NCI-H446 (cell line): ENCODE measurements at places on chromosomes 2 and 18.

DNA sequence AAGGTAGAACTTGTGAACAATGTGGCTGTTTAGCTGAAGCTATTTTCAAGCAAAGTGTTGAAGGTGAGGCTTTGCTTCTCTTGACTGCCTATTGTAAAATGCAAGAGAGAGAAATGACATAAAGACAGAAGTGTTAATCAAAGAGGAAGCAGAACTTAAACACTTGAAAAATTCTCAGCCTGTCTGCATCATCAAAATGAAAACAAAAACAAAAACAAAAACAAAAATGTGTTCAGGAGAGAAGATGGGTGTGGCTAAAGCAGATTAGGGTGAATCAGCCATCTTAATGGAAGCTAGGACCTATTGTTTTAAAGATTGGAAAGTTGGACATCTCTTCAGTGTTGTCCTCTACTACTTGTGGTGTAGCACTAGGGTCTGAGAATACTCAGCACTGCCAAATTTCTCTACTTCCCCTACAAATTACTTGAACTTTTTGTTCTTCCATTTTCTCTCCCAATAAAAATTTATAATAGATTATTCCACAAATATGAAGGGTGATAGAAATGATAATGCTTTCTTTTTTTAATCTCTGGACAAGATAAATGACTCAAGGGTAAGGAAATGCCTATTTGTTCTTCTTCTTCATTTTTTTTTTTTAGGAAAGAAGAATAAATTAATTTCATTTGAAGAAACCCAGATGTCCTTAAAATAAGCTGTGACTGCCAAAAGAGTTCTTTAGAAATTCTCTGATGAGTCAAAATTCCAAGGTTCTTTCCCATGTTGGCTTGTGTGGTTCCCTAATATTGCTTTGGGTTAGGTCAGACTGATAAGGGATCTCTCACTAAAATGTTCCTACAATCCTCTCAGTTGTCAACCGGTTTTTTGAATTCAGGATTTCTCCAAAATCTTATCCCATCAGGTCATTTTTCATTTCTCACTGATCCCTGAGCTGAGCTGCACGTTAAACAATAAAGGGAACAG lies 571.2 kb upstream of the ZEB2 start:
- DNase-seq, result no peak

DNA sequence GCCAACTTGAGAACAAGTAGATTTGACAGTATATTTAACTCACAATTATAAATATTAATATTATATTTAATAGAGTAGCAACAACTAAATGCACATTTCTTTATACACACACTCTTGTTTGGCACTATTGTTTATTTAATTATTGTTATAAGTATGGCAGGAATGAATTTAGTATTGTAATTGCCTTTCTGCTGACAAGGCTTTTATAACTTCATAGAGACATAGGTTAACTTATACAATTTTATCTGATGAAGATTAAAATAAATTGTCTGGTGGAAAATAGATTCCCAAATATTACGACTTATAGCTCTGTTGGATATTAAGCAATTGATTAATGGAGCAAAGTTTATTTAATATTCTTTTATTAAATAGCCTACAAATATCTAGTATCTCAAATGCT lies 347.9 kb upstream of the CDH19 start:
- DNase-seq, result no peak

DNA sequence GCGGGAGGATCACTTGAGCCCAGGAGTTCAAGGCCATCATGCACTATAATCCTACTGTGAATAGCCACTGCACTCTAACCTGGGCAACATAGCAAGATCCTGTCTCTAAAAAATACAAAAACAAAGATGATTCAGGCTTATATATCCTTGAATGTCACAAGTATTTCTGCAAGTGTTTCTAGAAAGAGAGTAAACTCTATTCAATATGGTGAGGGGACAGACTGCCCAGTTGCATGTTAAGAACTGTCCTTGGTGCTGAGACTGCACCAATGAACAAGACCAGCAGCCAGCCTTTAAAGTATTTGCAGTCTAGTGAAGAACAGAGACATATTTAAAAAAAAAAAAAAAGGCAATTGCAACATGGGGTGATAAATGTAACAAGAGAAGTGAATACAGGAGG lies 16.4 kb downstream of the MAP3K19 start:
- no peak for DNase-seq

DNA sequence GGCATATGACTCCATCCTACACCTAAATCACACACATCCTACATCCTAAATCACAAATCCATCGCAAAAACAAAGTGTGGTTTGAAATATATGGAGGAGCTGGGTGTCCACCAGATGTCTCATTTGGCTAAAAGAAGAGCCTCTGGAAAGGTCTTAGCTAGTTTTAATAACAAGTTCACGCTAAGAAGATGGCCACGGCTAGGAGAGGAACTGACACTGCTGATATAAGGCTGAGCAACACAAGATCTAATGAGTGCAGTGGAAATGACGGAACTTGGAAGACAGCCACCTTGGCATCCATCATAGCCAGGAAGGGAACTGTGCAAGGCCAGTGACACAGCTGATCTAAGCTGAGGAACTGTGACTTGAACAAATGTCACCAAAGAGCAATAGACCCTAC lies 60.0 kb upstream of the AGAP1 start:
- peak; percentile 51 for DNase-seq

- no peak for DNase-seq
Observed at GRCh38 chr18:48850822-48851598, 99.8 kb downstream of the SMAD7 start.

DNA sequence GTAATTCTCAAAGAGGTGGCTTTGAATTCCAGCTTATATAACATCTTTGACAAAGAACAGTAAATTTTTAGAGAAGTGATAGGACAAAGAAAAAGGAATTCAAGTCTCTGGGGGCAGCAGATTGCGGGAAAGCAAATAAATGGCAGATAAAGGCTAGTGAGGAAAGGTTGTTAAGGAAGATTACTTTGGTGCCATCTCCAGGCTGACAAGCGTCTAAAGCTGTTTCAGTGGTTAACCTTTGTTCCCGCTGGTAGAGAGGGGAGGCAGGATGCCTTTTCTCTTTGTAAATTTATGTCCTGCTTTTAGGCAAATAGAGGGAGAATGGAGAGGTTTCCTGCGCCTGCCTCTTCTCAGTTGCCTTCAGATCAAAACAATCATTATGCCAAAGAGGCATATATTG lies 431.2 kb upstream of the CHST9 start:
- DNase-seq, result no peak

GRCh38 chr2:70648961-70649360 lies 95.3 kb upstream of the TGFA start:
- DNase-seq, result no peak
